ENCODE measurements at places on chromosomes 2 and 18.

- DNase-seq, result no peak
These were observed 78.6 kb downstream of the ARMC9 start for GRCh38 chr2:231276987-231277386.

DNA sequence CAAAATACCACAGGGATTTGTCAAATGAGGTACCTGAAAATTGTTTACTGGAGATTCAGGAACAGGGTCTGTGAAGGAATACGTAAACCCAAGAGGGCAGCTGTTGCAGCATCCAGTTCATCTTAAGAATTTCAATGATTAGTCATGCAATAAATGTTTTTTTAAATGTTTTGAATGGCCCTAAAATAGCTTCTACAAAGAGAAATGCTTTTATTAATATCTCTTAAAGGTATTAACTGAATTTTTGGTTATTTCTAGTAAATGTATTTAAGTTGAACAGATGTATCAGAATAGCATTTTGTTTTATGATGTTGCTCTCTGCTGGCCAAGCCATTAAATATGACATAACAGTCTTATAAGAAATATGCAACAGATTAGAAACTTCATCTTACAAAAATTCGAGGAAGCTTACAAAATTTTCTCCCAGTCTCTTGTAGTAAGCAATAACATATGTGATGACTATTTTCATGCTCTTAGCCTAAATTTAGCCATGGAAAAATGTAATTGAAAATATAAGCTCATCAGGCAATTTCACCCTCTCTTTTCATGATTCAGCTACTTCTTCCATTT is 863.9 kb downstream of the SUCLG1 start:
- DNase-seq, result no peak

DNA sequence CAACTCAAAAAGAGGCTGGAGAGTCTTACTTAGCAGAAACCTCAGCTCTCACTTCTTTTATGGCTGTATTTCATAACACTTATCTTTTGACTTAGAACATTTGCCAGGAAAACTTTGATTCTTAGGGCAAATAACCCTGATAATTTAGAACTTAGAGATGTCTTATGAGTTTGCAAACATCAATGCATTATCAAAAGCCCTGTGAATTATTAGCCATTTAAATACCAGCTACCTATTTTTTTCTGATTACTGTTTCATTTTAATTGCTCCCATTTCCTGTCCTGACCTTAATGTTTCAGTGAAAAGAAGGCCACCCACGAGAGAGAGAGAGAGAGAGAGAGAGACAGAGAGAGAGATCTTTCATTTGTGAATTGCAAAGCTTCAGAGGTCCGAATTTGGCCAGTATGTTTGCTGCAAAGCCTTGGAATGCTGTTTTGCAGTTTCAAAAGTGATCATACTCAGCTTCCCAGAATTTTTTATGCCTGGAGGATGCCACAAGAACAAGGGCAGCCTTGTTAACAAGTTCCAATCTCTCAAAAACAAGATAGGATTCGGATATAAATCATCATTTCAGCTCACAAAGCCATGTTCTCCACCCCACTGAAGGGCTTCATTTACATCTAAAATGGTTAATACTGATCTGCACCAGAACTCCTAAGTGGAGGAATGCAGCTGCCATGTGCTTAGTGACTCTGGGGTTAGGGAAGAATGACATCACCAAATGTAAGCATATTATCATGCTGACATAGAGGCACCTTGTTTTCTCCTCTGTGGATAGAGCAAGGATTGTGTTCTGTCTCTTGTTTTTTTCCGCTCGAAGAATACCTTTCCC is 478.2 kb downstream of the ARHGAP15 start:
- no peak for DNase-seq

GRCh38 chr2:212929116-212929515 is 222.3 kb downstream of the IKZF2 start:
- no peak for DNase-seq
